ENCODE measurements at places on chromosomes 2 and 18. TPM values are rescaled to one million over a fixed set of nuclear protein-coding genes. Genes with fewer than 3 reads are reported as not detected.

DNA sequence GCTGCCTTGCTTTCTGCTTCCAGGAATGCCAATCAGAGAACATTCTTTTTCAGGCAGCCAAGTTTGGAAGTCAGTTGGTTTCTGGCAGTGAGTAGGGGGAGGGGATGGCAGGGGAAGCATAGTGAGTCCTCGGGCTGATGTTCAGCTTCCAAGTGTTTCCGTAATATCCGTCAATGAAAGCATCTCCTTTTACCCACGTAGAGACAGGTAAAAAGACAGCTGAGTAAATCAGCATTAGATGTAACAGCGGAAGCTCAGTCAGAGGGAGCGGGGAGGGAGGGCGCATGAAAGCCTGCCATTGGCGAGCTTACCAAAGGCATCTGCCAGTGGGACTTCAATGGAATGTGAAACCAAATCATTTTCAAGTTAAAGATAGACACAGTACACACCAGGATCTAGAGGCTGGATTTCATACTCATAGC lies 117.1 kb upstream of the DTNA start:
- H3K4me3 ChIP-seq: peak overlapping the region; percentile 40
- peaks cover 4% of the 10 kb centered on the region for H3K4me1 ChIP-seq
- peak; percentile 59 for DNase-seq
- peaks cover 3% of the 10 kb centered on the region for H3K27me3 ChIP-seq
- peak overlapping the region; percentile 12 for H3K27ac ChIP-seq

GRCh38 chr18:44465381-44465841 lies 215.3 kb upstream of the SETBP1 start:
- no peaks in the 10 kb centered on the region for H3K4me1 ChIP-seq
- DNase-seq: no peak
- H3K36me3 ChIP-seq: no peaks in the 10 kb centered on the region
- H3K27ac ChIP-seq: no peak overlapping the region

DNA sequence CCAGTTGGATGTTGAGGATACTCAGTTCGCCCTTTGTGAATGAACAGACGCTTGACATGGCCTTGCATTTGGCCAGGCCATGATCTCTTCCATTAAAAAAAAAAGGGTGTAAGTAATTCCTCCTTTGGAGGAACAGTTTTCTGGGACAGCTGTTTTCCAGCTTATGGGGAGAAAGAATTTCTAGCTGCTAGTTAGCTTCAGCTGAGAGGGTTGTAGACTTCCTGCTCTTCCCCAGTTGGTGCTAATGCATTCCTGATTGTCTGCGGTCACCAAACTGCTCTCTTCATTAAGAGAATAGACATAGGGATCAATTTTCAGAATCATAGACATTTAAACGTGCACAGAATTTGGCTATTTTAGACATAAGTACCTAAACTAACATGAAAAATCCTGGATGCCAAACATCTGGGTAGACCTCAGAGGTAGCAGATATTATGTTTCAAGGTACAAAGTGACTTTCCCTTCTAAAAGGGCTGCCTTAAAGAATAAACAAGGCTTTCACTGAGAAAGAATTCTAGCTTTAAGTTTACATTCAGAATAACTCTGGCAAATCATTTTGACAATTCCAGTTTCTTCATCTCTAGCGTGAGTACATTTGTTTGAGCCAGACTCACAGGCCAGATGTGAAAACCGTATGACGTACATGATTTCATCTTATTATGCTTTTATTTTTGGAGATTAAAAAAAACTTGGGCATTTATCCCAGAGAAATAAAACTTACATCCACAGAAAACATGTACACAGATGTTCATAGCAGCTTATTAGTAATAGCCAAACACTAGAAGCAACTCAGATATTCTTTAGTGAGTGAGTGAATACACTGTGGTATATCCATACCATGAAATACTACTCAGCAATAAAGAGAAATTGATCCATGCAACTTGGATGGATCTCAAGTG lies 71.2 kb downstream of the MAIP1 start:
- H3K4me1 ChIP-seq: peaks cover 4% of the 10 kb centered on the region
- no peaks in the 10 kb centered on the region for H3K27me3 ChIP-seq
- peak overlapping the region; percentile 82 for H3K27ac ChIP-seq
- DNase-seq: peak; percentile 85
- no peaks in the 10 kb centered on the region for H3K36me3 ChIP-seq
- H3K4me3 ChIP-seq: no peak overlapping the region

DNA sequence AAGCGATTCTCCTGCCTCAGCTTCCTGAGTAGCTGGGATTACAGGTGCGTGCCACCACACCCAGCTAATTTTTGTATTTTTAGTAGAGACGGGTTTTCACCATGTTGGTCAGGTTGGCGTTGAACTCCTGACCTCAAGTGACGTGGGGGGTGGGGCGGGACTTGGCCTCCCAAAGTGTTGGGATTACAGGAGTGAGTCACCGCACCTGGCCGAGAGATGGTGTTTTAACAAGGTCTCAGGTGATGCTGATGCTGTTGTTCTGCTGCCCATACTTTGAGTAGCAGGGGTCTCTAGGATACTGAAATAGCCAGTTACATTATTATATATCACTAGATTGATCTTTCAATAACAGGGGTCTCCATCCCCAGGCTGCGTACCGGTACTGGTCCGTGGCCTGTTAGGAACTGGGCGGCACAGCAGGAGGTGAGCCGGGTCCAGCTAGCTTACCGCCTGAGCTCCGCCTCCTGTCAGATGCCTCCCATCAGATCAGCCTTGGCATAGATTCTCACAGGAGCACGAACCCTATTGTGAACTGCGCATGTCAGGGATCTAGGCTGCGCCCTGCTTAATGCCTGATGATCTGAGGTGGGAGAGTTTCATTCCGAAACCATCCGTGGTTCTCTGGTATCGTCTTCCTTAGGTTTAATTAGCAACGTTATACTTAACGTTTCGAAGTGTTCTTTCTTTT lies 48.3 kb upstream of the SLC38A11 start:
- H3K4me3 ChIP-seq: no peak overlapping the region
- peaks cover 4% of the 10 kb centered on the region for H3K27me3 ChIP-seq
- H3K36me3 ChIP-seq: no peaks in the 10 kb centered on the region
- no peak for DNase-seq

- no peak for DNase-seq
- no peak overlapping the region for H3K27ac ChIP-seq
- no peak overlapping the region for H3K4me3 ChIP-seq
- no peaks in the 10 kb centered on the region for H3K4me1 ChIP-seq
Measured at GRCh38 chr2:218130377-218130776, 4.5 kb downstream of the CXCR2 start.

GRCh38 chr2:169012812-169013627 lies 18.1 kb downstream of the ABCB11 start:
- no peaks in the 10 kb centered on the region for H3K27me3 ChIP-seq
- no peak for DNase-seq
- H3K4me1 ChIP-seq: no peaks in the 10 kb centered on the region
- H3K27ac ChIP-seq: no peak overlapping the region

- no peak for DNase-seq
- no peak within 1 kb of the TSS for H3K27ac ChIP-seq
- H3K4me3 ChIP-seq: peak within 1 kb of the TSS; percentile 81
- H3K27me3 ChIP-seq: peaks cover 7% of the 10 kb centered on the region
Measured at GRCh38 chr2:172735582-172736423, at the start of gene RAPGEF4. Gene RAPGEF4, plus strand, starts transcription at chr2:172735845. Its CDS starts 139 bp downstream, at chr2:172735984.

DNA sequence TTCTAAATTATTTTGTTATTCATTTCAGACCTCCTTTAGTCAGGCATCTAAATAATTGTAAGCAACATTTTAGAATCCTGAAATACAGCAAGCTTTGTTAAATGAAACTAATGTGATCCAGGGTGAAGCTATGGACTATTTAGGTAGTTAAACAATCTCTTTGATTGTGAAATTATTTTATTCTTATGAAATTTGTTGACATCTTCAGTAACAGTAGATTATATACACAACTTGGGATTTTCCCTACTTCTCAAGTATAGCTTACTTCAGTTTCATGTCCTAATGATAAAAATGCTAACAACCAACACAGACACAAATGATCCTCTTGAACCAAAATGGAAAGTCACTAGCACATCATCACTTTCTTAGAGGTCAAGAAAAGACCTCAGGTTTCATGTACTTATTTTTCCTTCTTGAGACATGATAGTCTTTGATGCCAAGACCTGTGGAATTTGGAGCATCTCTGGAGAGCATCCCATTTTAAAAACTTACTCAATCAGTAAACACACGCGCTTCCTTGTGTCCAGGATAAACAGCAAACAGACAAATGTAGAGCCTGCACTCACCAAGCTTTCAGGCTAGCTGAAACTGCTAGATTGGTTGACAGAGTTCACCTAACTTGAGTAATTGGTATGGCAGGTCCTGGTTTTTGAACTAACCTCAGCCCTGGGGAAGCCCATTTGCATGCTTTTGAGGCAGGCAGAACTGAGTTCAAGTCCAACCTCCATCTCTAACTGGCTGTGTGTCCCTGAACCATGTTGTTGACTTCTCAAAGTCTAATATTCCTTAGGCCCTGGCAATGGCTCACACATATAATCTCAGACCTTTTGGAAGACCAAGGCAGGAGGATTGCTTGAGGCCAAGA lies 47.8 kb downstream of the KCTD18 start:
- no peaks in the 10 kb centered on the region for H3K27me3 ChIP-seq
- no peak for DNase-seq
- H3K27ac ChIP-seq: 0 out of 2 replicates have a peak overlapping the region, but pooled peaks have one; percentile 15
- H3K36me3 ChIP-seq: peaks cover 16% of the 10 kb centered on the region
- peaks cover 2% of the 10 kb centered on the region for H3K4me1 ChIP-seq

DNA sequence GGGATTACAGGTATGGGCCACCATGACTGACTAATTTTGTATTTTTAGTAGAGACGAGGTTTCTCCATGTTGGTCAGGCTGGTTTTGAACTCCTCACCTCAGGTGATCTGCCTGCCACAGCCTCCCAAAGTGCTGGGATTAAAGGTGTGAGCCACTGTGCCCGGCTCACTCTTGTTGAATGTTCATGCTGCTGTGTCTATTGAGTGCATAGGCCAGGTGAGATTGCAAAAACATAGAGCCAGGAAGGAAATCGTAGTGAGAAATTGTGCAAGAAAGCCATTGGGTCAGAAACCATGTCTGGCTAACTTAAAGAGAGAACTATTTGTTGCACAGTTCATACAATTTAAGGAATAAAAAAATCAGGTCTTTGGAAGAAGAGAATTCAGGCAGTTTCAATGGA lies 45.5 kb upstream of the FZD5 start:
- H3K27ac ChIP-seq: no peak overlapping the region
- no peak overlapping the region for H3K4me3 ChIP-seq
- H3K4me1 ChIP-seq: no peaks in the 10 kb centered on the region
- no peak for DNase-seq
- no peaks in the 10 kb centered on the region for H3K27me3 ChIP-seq
- H3K36me3 ChIP-seq: no peaks in the 10 kb centered on the region

GRCh38 chr2:120587279-120587996 lies 148.2 kb upstream of the GLI2 start:
- peaks cover 17% of the 10 kb centered on the region for H3K4me1 ChIP-seq
- DNase-seq: no peak
- no peaks in the 10 kb centered on the region for H3K36me3 ChIP-seq

DNA sequence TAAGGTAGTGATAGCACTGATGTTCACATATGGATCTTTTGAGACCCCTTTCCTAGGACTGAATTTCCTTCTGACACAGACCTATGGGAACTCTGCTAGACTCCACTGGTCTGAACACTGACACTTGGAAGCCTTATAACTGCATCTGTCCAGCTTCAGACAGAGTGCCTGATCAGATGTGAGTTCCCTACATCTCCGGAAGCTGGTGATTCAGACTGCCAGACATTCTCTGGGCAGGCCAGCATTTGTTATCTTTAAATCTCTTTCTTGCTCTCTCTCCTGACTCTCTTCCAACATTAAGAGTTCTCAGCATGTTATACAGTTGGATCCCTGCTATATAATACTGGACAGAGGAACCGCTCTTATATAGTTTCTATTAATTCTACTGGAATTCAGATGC lies 408.5 kb downstream of the ZEB2 start:
- H3K27me3 ChIP-seq: no peaks in the 10 kb centered on the region
- DNase-seq: peak; percentile 90
- H3K4me1 ChIP-seq: peaks cover 3% of the 10 kb centered on the region

- no peak overlapping the region for H3K27ac ChIP-seq
- H3K27me3 ChIP-seq: no peaks in the 10 kb centered on the region
- H3K36me3 ChIP-seq: no peaks in the 10 kb centered on the region
- peak; percentile 78 for DNase-seq
Measured at GRCh38 chr2:33441235-33441810, 35.1 kb upstream of the RASGRP3 start.

- H3K36me3 ChIP-seq: peaks cover 16% of the 10 kb centered on the region
- no peaks in the 10 kb centered on the region for H3K27me3 ChIP-seq
Measured at GRCh38 chr2:37671009-37671815, at the start of gene CDC42EP3. Gene CDC42EP3, minus strand, starts transcription at chr2:37671642. Its CDS starts 25,055 bp downstream, at chr2:37646587.

- H3K4me3 ChIP-seq: no peak overlapping the region
- H3K4me1 ChIP-seq: peaks cover 5% of the 10 kb centered on the region
- DNase-seq: peak; percentile 58
- H3K27ac ChIP-seq: no peak overlapping the region
- H3K36me3 ChIP-seq: peaks cover 32% of the 10 kb centered on the region
- no peaks in the 10 kb centered on the region for H3K27me3 ChIP-seq
Measured at GRCh38 chr18:76922107-76922506, 99.8 kb downstream of the ZNF236 start.

SULT1C2 gene
- total RNA-seq: not detected

ATP6V1C2 gene
- total RNA-seq: not detected

ATP6V1B1 gene
- not detected for total RNA-seq

KCNG2 gene
- total RNA-seq: not detected

CD28 gene
- total RNA-seq: not detected

SPDYA gene
- not detected for total RNA-seq
